Neuronal stem cell (in vitro differentiated cells): ENCODE measurements at places on chromosomes 16 and 17.

DNA sequence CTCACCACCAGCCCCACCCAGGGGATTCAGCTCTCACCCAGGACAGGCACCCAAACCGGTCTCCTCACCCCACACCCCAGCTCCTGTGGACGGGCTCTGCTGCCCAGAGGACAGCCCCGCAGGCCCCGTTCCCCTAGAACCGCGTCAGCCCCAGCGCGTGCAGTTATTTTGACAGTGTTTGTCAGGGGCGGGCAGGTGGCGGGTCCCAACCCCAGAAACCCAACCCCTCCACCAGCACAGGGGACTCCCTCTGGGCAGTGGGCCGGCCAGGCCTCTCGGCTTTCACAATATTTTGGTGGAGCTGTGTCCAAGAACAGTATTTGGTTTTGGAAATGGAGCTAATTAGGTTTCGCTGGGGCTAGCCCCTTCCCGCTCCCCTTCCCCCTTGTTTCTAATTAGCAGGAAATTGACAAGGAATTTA, 44.8 kb downstream of the BAHCC1 start:
- no peak for DNase-seq

- DNase-seq: no peak
Observed at GRCh38 chr16:10992797-10993196, 48.4 kb downstream of the CLEC16A start.

DNA sequence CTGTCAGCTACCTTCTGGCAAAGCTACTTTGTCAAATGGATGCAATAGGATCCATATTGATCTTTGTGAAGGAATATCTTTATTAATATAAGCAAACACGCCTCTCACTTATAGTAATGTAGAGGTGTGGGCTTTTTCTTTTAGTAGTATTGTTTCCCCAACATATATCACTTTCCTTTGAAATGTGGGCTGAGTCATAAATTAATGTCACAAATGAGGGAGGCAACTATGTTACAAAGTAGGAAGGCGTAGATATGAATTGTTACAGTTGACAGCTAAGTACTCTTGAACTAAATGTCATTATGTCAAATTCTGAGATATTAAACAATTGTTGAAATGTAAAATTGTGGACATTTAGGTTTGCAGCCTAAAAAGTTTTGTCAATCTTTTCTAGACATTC, 2.6 kb upstream of the PPM1E start:
- no peak for DNase-seq

- peak; percentile 33 for DNase-seq
Observed at GRCh38 chr16:87550495-87550961, 51.8 kb upstream of the JPH3 start.

DNA sequence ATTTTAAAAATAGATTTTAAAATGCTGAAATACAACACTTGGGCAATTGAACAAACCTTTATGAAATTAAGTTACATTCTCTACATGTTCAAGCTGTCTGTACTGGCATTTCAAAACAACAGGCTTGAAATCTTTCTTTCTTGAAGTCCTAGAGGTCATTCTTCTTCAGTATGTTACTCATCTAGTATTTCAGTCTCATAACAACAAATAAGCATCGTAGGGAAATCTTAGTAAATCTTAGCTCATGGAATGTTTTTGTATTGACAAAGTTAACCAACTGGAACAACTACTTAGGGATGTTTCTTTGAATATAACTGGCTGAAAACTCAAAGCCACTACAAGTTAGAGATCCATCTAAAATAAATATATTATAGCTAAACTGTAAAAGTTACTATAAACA, 96.6 kb downstream of the KIF2B start:
- no peak for DNase-seq

- DNase-seq: no peak
Observed at GRCh38 chr16:54508351-54508750, 221.8 kb upstream of the IRX3 start.

GRCh38 chr17:44767493-44767892, 8.7 kb downstream of the ADAM11 start:
- no peak for DNase-seq

- DNase-seq: no peak
Observed at GRCh38 chr17:68460715-68461114, 3.4 kb upstream of the WIPI1 start.

GRCh38 chr17:40090237-40091119, 9.9 kb downstream of the NR1D1 start:
- no peak for DNase-seq

DNA sequence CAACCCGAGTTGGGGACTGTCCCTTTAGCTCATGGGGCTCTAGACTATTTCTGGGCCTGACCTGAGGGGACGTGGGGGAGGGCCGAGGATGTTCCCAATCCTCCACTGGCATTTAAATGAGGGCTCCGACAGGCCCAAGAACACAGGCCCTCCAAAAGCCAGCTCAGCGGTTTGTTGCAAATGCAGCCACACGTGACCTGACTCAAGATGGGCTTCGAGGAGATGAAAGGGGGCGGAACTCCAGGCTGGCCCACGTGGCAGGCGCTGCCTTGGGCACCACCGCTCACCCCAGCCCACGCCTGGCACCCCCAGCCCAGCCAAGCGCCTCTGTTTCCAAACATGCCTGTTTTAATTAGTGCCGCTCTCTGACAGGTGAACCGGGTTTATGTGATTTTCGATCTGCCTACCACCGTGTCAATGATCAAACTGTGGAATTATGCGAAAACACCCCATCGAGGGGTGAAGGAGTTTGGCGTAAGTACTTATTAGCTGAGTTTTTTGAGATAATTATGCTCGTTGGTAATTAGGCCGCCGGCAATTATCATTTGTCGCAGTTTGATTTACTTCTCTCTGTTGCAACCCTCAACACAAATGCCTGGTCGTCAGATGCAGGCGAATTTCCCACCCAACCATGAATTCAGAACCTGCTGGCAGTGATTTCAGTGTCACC, 226.7 kb downstream of the KATNIP start:
- no peak for DNase-seq

DNA sequence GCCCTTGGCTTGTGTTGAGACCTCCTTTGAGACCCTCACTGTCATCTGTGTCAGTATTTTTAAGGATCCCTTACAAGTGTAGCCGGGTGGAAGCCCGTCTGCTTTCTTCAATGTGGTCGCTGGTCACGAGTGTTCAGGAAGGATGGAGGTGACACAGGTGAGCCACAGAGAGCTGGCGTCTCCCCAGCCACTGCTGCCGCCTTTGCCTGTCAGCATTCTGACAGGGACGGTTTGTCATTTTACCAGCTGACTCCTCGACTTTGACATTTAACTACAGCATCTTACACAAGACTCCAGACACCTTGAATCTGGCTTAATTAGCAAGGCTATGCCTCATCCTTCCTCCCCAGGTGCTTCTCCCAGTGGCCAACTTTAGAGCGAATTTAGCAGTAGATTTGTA, 56.3 kb upstream of the MPHOSPH6 start:
- no peak for DNase-seq

DNA sequence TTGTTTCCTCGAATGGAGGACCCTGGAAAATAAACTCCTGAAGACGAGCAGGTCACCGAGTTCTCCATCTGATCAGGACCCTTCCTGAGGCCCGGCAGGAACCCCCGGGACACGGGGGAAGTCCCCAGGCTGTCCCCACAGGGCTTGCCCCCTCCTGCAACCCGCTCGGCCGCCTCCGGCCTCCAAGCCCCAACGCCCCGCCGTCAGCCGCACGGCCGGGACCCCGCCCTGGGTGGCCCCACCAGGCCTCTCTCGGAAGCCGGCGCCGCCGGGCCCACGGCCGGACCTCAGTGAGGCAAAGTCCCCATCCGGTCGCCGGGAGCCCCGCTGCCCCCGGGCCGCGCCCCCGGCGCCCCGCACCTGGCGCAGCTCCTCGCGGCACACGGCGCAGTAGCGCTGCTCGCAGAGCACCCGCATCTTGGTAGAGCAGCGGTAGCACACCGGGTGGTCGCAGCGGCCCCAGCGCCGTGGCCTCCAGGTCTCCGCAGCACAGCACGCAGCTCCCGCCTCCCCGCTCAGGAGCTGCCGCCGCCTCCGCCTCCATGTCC, 383 bp downstream of the ZNF598 start:
- no peak for DNase-seq
